ENCODE measurements at places on chromosomes 6 and 20.
A peak's percentile ranks its signal among the peaks of the same experiment; 100 is the strongest.

DNA sequence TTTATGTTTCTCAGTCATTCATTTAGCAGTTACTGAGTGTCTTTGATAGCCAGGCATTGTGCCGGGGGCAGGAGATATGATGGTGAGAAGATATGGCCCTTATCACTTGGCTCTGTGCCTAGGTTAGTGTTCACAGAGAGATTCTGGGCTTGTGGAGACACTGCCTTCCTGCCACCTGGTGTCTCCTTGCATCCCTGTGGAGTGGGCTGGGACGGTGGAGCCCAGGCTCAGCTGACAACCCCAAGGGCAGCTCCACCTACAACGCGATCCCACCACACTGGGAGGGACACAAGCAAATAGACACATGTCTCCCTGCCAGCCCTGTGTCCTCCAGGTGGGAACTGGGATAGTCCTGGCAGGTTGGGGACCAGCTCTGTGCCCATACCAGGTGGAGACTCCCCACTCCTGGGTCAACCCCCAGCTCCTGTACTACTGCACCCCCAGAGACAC, 30.3 kb upstream of the VEGFA start:
- DNase-seq = no peak

DNA sequence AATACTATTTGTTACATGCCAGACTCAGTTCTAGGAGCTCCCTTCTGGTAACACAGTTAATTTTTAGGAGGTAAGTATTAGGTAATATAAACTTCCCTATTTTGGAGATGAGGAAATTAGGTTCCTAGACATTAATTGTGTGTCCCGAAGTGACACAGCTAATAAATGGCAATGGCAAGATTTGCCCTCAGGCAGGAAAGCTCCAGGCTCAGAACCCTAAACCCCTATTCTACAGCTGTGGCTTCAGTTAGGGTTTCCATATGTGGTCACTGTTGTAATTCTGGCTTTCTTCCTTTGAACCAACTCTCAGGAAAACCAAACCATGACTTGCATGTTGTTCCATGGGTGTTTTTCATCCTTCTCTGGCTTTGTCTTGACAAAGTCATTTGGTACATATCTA, 188.2 kb downstream of the PLCB1 start:
- no peak for DNase-seq

DNA sequence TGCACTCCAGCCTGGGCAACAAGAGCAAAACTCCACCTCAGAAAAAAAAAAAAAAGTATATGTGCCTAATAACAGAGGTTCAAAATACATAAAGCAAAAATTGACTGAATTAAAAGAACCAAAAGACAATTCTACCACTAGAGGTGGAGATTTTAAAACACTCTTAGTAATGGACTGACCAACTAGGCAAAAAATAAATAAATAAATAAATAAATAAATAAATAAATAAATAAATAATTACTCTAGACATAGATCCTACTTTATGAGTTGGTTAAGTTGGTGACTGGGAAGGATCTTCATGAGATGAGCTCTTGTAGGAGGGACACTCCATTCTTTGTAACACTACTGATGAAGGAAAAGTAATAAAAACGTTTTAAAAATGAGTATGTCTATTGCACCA, 113.9 kb downstream of the SGK1 start:
- no peak for DNase-seq

- DNase-seq = no peak
Observed at GRCh38 chr6:137731960-137732616, 135.0 kb upstream of the TNFAIP3 start.

- no peak for DNase-seq
Observed at GRCh38 chr6:43737272-43738081, 32.5 kb upstream of the VEGFA start.

GRCh38 chr20:63309261-63310071, 16.5 kb downstream of the COL20A1 start:
- DNase-seq = peak; percentile 12

GRCh38 chr6:109762166-109762565, 71.1 kb downstream of the FIG4 start:
- DNase-seq = no peak

Data from occipital lobe (tissue), 3 donors.